ENCODE measurements at places on chromosomes 11 and 22. TPM values are rescaled to one million over a fixed set of nuclear protein-coding genes. Genes with fewer than 3 reads are reported as not detected.

RASD2 gene
- under 0.01 TPM for total RNA-seq

GPHA2 gene
- total RNA-seq: not detected

DNA sequence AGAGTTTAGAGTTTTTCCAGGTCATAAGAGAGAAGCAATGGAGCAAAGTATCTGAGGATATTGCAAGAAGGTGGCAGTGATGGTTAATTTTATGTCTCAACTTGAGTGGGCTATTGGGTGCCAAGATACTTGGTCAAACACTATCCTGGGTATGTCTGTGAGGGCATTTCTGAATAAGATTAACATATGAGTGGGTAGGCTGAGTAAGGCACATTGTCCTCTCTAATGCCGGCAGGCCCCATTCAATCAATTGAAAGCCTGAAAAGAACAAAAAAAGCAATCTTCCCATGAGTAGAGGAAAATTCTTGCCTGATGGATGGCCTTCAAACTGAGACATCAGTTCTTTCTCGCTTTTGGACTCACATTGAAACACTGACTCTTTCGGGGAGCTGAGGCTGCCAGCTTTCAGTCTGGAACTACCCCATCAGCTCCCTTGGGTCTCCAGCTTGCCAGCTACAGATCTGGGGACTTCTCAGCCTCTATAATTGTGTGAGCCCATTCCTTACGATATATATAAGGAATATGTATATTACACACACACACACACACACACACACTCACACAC, 228.8 kb downstream of the BUD13 start:
- no peak for DNase-seq

GRCh38 chr11:94511932-94512781, at the start of gene C11orf97:
TSS of gene C11orf97 (plus strand) at chr11:94512461. CDS start at chr11:94512529, 68 bp downstream.
- DNase-seq: peak; percentile 54

DNA sequence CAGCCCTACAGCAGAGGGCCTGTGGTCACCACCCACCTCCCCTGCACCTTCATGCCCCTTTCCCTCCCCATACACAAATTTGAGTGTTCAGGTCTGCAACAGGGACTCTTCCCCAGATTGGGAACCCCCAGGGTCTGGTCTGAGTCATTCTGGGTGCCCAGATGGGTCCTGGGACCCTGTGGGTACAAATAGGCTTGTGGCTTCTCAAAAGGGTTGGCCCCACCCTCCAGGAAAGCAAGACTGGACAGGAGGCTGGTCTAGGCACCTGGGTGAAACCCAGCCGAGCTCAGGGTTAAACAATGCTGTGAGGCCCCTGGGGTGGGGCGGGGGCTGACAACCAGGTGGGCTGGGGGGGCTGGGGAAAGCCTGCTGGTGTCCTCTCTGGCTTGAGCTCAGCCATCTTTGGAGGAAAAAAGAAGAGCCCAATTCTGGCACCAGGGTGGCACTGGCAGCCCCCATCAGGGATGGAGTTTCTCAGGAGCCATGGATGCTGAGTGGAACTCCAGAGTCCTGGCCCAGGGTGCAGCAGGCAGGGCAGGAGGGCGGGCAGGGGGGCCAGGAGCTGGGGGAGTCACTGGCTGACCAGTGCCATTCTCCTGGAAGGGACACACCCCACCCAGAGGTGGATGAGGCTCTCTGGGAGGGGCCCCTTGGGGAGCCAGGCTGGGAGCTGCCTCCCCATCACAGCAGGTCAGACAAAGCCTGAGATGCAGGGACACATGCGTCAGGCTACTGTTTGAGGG, 1.1 kb downstream of the SEPTIN5 start:
- DNase-seq: no peak

- no peak for DNase-seq
These were observed 36.0 kb downstream of the TECTA start for GRCh38 chr11:121137005-121137404.

DNA sequence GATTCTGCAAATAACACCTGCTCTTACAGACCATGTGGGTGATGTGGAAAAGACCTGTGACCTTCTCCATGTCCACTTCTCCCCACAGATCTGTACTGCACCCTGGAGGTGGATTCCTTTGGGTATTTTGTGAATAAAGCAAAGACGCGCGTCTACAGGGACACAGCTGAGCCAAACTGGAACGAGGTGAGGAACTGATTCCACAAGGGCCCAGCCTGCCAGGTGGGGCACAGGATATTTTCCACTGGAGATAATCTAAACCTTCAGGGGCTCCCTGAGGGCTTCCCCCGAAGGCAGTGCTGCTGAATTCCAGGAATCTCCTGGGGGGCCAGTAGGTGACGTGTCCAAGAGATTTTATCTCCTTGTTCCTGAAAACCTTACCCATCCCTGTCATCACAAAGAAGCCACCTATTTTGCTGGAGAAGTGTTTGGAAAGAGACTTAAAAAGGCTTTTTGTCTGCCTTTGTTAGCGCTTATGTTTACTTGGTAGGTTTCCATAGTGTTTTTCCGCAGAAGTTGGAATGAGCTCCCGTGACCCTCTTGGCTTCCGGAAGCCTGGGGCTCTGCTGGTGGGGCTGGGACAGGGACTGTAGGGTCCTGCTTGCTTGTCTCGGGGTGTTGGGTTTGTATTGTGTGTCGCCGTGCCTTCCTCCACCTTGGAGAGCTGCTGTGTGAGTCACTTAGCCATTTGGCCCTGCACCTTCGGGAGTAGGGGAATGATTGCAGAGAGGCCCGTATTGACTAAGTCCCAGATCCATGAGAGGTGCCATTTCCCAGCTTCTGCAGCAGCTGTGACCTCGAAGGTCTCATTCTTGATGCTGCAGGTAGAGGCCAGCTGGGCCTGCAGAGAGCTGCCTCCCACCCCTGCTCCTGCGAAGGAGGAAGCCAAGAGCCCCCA, 112.4 kb downstream of the BCR start:
- DNase-seq: no peak

DNA sequence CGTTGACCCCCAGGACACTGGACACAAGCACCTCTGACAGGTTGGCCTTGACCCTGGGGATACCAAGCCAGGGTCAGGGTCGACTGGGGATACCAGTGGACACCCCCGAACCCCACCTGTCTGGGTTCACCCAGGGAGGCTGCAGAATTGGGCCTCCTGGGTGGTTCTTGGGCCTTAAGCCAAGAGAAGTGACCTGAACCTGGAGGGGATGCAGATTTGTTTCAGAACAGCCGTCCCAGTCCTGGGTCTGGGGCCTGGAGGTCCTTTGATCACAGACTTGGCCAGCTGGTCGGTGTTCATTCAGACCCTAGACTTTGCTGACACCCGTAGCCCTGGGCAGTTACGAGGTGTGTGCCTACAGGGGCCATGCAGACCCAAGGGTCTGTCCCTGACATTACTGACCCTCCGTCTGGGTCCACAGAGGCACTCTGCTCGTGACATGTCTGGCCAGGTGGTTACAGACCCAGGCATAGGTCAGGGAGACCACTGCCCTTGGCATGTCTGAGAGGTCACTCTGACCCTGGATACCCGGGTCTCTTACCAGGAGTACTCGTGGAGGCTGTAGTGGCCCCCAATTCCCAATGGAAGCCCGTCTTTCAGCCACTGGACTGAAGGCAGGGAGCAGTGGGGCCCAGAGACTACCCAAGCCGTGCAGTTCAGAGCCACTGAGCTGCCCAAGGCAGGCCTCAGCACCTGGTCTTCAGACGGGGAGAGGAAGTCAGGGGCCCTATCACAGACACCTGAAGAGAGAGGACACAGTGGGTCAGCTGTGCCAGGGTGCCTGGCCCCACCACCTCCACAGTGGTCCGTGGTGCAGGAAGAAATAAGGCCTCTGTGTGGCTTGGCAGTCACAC, 6.4 kb downstream of the SIGIRR start:
- no peak for DNase-seq

DNA sequence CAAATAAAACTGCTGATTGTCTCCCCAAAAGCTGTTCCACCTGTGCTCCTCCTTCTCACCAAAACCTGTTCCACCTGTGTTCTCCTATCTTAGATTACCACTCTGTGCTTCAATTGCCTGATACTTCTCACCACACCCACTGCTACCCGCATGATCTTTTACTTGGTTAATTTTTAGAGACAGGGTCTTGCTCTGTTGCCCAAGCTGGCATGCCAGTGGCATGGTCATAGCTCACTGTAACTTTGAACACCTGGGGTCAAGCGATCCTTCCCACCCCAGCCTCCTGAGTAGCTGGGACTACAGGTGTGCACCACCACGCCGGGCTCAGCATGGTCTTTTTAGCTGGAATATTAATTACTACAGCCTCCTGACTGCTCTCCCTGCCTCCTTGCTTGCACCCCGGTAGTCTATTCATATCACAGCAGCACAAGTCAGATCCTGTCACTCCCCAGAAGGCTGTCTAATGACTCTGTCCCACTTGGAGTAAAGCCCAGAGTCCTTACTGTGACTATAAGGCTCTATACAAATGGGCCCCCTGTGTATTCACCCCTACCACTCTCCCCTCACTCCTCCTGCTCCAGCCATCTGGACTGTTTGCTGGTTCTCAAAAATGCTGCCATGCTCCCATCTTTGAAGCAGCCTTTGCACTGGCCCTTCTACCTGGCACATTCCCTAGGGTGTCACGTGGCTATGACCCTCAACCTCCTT, 3.5 kb downstream of the C11orf91 start:
- DNase-seq: no peak

TOLLIP gene
- total RNA-seq: 21.8 TPM
